ENCODE measurements at places on chromosomes 2 and 18. TPM values are rescaled to one million over a fixed set of nuclear protein-coding genes. Genes with fewer than 3 reads are reported as not detected.

The TDRD15 gene
- not detected for polyA plus RNA-seq

The EHD3 gene
- 5.2 TPM for polyA plus RNA-seq

The LOXHD1 gene
- polyA plus RNA-seq: 0.06 TPM

The CLEC4F gene
- 0.21 TPM for polyA plus RNA-seq

DNA sequence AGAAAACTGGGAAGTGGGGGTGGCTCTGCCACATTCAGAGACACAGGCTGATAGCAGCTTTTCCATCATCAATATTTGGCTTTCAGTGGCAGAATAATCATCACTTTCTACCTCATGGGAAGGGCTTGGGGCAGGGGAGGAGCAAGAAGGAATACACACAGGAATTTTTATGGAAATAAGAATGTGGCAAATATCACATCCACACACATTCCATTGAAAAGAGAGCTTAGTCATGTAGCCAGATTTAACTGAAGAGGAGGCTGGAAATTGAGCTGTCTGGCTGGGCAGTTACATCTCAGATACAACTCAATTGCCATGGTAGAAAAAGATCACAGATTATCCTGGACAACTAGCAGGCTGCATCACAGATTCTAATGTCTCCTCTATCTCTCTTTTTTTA is 1474.0 kb upstream of the ACVR2A start:
- DNase-seq: no peak

DNA sequence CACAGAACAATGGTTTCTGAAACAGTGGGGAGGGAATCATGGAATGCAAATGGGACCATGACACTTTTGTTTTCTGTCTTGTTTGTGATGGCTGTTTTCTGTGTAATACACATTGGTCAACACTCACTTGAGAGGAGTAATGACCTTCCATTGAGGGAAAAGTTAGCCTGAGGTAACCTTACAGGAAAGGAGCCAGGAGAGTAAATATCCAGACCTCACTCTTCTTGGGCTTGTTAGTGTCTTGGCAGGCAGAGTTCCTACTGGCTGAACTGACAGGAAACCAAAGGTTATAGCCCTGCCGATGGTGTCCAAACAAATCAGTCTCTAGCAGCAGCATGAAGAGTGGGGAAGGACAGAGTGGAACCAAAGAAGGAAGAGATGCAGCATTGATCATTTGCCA is 17.2 kb upstream of the RPRM start:
- DNase-seq: no peak

DNA sequence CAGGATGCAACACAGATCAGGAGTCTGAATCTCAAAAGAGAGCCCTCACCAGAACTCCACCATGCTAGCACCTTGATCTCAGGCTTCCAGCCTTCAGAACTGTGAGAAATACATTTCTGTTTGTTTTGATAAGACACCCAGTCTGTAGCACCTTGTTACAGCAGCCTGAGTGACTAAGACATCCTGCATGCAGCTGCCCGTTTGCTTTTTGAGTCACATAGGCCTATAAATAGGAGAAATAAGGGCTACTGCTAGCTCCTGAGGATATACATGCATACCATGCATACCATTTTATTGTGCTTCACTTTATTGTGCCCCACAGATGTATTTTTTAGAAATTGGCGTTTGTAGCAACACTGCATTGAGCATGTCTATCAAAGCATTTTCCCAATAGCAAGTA is 337.8 kb downstream of the CDH2 start:
- no peak for DNase-seq

DNA sequence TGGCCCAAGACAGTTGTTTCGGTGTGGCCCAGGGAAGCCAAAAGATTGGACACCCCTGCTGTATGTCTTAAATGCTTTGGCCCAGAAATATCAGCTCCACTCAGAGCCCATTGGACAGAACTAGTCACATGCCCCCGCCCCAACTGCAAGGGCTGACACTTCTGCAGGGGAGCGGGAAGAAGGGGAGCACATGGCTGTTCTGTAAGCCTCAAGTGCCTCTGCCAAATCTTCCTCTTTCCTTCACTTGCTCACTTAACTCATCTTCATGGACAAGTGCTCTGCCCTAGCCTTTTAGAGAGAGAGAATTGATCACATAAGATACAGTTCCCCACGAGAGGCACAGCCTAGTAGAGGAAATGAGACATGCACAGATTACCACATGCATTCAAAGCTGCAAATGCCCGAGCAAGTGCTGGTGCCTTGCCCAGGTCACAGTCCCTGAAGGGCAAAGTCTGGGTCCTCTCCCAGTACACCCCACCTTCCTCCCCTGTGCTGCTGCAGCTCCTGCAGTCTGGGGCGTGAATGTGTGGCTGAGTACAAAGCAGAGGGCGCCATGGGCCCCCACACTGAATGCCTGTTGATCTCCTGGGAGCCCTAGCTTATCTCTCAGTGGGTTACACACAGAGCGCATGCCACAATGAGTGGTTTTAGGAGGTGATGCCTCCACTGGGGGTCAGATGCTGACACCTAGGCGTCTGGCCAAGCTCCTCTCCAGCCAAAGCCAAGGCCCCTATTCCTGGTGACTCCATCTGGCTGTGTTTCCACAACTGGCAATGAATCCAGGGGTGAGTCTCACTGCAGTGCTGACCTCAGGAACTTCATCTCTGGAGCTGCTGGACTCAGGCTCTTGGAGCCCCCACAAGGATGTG is 135.3 kb downstream of the CTIF start:
- DNase-seq: no peak

GRCh38 chr2:10220045-10220901 is 82.4 kb upstream of the HPCAL1 start:
- DNase-seq: peak; percentile 16

- DNase-seq: no peak
These were observed 60.6 kb downstream of the IKZF2 start for GRCh38 chr2:213090772-213091171.
